ENCODE measurements at places on chromosomes 16 and 17.

DNA sequence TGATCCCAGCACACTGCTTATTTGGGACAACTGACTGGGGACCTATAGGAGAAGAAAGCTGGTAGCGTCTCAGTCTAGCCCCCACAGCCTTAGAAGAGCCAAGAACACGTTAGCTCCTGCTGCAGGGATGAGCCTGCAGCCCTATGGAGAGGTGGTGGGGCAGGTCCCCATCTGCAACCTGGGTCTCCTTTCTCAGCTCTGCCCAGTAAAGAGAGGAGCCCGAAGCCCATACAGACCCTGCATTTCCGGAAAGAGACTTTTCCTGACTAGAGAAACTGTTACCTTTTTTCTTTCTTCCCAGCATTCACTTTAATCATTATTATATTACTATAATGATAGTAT is 788 bp downstream of the METTL22 start:
- DNase-seq = no peak

DNA sequence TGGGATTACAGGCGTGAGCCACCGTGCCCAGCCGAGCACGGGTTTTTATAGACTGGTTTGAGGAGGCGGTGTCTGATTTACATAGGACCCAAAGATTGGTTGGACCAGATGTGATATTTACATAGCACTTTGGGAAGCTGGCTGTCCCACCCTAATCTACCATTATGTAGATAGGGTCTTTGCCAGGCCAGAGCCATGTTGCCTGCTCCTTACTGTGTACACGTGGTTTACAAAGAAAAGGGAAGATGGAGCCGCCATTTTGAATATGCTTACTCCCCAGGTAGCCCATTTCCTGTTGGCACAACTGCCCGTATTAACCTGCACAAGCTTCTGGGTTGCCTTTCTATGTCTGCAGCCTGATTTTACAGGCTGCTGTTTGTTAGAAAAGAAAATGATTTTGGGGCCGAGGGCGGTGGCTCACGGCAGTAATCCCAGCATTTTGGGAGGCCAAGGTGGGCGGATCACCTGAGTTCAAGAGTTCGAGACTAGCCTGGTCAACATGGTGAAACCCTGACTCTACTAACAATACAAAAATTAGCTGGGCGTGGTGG is 89.9 kb upstream of the EEF2KMT start:
- no peak for DNase-seq

DNA sequence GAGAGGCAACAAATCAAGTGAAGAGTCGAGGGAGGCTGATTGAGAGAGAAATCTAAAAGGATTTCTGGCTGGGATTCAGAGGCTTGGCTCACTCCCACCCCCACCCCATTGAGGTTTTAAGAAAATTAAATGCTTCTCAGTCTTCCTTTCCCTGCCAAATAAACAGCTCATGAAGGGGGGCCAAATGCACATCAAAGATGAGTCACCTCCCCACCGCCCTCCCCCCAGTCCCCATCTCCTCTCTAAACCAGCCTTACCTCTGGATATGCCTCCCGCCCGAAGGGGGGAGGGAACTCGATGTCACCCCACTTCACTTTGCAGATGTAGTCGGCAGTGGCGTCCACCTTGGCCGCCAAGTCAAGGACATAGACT is 11.6 kb downstream of the ACLY start:
- no peak for DNase-seq

GRCh38 chr17:49993423-49994060 is 1.5 kb downstream of the DLX3 start:
- no peak for DNase-seq

DNA sequence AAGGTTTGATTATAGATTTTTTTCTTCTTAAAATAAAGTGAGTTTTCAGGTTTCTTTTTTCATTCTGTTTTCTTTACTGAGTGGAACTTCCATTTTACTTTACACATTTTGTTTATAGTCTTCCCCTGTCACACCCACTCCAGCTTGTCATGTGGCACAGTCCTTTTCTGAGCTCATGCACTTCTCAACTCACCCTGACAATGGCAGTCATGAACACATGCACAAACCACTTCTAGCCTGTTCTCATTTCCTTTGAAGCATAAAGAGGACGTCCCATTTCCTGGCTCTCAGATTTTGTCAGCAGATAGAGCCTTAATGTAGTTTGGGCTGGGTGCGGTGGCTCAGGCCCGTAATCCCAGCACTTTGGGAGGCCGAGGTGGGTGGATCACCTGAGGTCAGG is 168.0 kb downstream of the AHSP start:
- DNase-seq = no peak

DNA sequence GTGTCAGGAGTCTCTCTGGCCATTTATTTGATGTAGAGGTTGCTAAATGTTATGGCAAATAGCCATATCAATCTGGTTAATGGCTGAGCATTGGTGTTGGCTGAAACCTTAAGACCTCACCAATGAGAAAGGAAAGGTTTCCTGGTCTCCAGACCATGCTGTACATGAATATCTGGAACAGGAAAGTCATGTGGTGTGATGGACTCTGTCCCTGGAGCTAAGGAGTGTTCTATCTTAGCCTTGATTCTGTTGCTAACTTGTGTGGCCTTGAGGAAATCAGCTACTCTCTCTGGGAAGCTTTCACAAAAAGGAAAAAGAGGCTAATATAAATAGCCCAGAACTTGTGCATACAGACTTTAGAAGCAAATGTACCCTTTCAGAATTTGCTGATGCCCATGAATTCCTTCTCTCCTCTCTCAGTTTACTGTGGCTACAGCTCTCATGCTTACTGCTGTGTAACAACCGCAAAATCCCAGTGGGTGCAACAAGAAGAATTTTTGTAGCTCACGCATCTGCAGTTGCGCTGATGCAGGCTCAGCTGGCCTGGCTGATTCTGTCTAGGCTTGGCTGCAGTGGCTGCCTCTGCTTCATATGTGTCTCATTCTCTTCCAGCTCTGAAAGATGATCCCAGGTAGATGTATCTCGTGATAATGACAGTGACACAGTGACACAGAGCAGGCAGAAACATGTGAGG is 287.5 kb downstream of the NPIPA8 start:
- no peak for DNase-seq

- DNase-seq = no peak
Measured at GRCh38 chr17:35998756-35999155, 2.6 kb downstream of the CCL15 start.

DNA sequence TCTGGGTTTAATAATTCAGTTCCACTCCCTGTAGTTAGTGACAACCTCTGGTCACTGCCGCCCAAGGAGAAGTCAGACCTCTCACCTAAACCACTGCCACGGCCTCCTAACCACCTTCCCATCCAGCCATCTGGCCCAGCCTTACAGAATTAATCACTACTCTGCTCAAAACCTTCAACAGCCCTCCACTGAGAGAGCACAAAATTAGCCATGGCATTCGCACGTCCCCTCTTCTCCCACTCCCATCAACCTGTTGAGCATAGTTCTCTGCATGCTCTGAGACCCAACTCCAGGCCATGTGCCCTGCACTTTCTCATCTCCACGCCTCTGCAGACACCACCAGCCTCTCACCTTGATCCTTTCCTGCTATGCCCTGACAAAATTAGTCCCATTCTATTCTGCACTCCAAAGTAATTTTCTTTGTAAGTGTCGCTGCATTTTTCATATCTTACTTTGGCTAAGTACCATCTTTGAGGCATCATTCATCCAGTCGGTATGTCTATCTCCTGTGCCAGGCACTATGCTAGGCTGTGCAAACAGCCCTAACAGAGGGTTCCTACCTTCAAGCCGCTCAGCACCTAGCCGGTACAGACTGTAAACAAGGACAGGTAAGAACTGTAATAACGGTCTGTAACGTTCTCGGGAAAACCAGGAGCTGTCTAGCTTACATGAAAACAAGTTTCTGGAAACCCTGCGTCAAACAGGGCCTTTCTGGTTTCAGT is 963 bp downstream of the COPRS start:
- no peak for DNase-seq

DNA sequence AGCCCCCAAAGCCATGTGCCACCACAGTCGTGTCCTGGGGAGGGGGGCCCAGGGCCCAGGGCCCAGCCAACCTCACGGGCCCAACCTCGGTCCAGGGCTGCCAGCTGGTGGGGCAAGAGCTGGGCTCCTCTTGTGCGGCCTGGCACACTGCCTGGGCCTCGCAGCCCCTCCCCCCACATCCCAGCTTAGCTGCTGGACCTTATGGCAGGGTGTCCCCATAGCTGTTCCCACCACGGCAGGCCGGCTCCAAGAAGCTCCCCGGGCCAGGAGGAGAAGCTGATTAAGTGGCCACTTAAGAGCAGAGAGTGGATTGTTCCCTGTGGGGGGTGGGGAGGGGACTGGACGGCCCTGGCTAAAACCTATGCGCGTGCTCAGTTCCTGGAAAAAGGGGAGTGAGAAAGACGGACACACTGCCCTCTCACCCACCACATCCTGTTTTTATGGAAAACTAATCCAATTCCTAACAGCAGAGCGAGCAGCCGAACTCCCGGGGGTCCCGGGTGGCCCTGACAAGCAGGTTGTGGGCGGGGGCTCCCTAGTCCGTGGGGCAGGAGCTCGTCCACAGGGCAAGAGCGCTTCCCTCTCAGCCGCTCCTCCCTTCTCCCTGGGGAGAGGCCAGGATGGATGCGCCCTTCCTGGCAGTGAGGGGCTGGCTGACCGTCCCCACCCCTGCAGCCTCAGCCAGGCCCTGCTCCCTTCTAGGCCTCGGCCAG is 16.8 kb downstream of the PIEZO1 start:
- DNase-seq = no peak

GRCh38 chr17:65123757-65124675 is 13.2 kb upstream of the RGS9 start:
- no peak for DNase-seq

GRCh38 chr17:7846765-7847661 is 7.9 kb upstream of the TMEM88 start:
- no peak for DNase-seq

DNA sequence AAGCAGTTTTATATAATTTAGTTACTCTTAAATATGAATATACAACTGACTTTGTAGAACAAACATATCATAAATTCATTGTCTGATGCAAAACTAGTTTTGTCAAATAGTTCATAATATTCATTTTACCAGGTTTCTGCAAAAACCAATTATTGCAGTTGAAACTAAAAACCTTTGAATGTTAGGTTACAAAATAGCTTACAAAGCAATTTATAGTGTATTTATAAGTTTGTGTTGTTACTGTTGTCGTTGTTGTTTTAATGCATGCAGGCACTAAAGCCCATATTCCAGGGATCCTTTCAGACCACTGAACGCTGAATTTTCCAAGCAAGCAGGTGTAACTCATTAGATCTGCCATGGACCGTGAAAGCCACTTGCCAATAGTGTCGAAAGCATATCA is 427.6 kb downstream of the ZFHX3 start:
- no peak for DNase-seq

DNA sequence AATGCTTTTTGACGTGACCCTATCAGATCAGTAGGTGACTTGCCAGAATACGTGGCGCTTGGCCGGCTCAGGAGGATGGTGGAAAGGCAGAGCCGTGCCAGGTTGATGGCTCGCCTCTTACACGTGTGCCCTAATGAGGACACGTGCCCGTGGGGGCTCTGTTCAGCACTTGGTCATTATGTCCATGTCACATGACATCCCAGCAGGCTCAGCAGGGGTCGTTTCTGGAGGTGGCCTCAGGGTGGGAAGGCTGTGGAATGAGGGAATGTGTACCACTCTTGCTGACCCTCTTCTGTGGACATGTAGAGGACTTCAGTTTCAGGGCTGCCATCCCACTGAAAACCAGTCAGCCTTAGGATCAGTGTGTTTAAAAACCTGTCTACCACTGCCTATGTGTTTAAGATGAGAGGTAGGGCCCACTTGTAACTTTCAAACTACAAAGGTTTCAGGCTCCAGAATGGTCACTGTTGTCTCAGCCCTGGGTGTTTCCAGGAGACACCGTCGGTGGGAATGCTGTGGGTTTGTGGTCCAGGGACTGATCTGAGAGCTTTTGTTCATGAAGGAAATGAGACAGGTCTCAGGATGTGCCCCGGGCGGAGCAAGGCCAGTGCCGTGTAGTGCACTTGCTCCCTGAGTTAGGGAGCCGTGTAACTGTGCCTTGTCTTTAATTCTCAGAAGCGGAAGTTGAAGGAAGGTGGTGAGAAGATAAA is 12.1 kb downstream of the UBN1 start:
- no peak for DNase-seq

- no peak for DNase-seq
Measured at GRCh38 chr16:53896722-53897121, 192.8 kb downstream of the FTO start.

- no peak for DNase-seq
Measured at GRCh38 chr17:36901506-36901905, 35.8 kb upstream of the LHX1 start.

- peak; percentile 85 for DNase-seq
Measured at GRCh38 chr17:79393358-79394052, 217.3 kb downstream of the RBFOX3 start.

DNA sequence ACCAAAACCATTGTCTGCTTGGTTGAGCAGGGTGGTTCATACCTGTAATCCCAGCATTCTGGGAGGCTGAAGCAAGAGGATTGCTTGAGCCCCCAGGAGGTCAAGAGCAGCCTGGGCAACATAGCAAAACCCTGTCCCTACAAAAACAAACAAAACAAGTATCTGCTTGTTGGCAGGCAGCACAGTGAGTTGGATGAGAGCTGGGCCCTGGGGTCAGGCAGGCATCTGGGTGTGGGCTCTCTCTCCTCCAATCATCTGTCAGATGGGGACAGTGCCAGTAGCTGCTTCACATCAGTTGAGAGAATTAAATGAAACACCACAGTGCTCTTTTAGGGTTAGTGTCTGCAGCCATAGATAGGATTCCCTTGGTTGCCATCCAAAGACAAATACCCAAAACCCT is 5.8 kb downstream of the ARMC7 start:
- no peak for DNase-seq

GRCh38 chr17:41906465-41907184 is 12.1 kb downstream of the ACLY start:
- no peak for DNase-seq

- no peak for DNase-seq
Measured at GRCh38 chr17:73748508-73748907, 104.3 kb upstream of the SDK2 start.

GRCh38 chr17:43074869-43075268 is 49.8 kb downstream of the RND2 start:
- DNase-seq = no peak

- peak; percentile 84 for DNase-seq
Measured at GRCh38 chr17:75238684-75239191, 22.7 kb downstream of the GGA3 start.

DNA sequence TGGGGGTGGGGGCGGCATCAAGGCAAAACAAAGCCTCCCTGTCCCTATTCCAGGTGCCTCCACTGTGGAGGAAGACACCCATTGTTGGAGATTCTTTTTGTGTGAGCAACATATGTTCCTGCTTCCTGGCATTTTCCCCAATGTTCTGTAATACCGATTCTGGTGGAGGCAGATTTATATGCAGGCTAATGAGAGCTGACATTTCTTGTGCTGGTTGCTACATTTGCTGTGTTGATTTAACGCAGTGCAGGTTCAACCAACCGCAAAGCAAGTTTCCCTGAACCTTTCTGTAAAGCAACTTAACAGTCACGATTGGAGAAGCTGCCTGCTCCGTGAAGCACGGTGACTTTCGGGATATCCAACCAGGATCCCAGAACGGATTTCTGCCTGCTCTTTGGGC is 260.5 kb downstream of the CBLN1 start:
- DNase-seq = no peak

DNA sequence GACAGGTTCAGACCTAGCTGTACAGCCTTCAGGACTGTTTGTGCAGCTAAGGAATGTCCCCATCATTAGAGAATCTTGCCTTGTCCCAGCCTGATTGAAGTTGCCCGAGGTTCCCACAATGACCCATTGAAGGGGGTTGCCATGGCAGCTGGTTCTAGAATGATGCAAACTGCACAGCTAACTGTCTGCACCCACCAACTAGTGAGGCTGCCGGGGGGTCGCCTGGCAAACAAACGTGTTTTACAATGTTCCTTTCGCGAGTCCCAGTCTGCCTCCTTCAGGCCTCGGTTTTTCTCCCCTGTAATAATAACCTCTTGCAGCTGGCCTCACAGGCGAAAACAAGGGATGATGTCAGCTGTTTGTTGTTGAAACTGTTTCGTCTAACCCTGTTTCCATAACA is 5.5 kb downstream of the C16orf96 start:
- no peak for DNase-seq
